ENCODE measurements at places on chromosomes 13 and 19. TPM values are rescaled to one million over a fixed set of nuclear protein-coding genes. Genes with fewer than 3 reads are reported as not detected.

GRCh38 chr13:80873589-80873988 lies 532.7 kb upstream of the SPRY2 start:
- DNase-seq = peak; percentile 45

- no peak for DNase-seq
These were observed 859 bp downstream of the ZNF568 start for GRCh38 chr19:36916991-36917390.

DNA sequence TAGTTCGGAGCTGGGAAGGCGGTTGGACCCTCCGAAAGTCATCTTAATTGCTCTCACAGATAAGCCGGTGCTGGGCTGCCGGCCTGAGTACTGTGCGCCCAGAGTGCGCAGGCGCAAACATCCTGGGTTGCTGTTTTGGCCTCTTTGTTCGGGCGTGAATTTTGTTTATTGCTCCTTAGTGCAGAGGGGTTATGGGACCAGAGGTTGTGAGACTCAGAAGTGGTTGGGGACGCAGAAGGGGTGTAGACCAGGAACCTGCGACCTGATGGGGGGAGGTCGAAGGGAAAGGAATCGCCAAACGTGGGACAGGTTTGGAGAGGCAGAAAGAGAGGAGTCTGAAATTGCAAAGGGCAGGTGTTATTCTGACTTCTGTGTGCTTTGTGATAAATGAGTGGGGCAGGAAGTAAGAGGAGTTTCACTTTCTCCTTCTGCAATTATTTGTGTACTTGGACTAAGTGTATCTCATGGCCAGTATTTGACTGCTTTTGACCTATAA lies 607 bp upstream of the ZNF566 start:
- peak; percentile 87 for DNase-seq

GRCh38 chr19:11339254-11340098 lies at the start of gene RAB3D:
RAB3D (minus strand) TSS chr19:11339657; CDS start chr19:11337399, 2,258 bp downstream.
- DNase-seq = peak; percentile 89

- peak; percentile 58 for DNase-seq
These were observed 169.7 kb downstream of the KLF5 start for GRCh38 chr13:73228546-73228945.

The NALCN gene
- total RNA-seq = not detected

The CAPN12 gene
- 17.5 TPM for total RNA-seq

DNA sequence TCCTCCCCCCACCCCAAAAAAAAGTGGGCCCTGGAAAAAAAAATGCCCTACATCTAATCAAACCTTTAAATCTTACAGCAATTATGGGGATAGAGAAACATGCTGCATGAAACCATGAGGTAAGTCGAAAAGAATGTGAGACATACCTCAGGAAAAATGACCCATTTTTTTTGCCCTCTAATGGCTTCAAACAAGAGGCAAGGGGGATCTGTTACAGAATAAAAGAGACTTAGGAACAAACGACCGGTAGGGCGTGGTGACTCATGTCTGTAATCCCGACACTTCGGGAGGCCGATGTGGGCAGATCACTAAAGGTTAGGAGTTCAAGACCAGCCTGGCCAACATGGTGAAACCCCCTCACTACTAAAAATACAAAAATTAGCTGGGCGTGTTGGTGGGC lies 8.4 kb downstream of the RGL3 start:
- DNase-seq = no peak

- DNase-seq = no peak
These were observed 200.2 kb downstream of the KCNRG start for GRCh38 chr13:50215399-50215798.

The SYDE1 gene
- 0.07 TPM for total RNA-seq

GRCh38 chr19:18776288-18776594 lies 14.9 kb downstream of the COMP start:
- DNase-seq = no peak

- no peak for DNase-seq
These were observed 140.5 kb downstream of the NDFIP2 start for GRCh38 chr13:79621449-79621848.

The SHISA2 gene
- total RNA-seq = 0.19 TPM

GRCh38 chr19:19559931-19560330 lies 21.9 kb downstream of the CILP2 start:
- DNase-seq = no peak

The MAP2K7 gene
- 38.0 TPM for total RNA-seq

DNA sequence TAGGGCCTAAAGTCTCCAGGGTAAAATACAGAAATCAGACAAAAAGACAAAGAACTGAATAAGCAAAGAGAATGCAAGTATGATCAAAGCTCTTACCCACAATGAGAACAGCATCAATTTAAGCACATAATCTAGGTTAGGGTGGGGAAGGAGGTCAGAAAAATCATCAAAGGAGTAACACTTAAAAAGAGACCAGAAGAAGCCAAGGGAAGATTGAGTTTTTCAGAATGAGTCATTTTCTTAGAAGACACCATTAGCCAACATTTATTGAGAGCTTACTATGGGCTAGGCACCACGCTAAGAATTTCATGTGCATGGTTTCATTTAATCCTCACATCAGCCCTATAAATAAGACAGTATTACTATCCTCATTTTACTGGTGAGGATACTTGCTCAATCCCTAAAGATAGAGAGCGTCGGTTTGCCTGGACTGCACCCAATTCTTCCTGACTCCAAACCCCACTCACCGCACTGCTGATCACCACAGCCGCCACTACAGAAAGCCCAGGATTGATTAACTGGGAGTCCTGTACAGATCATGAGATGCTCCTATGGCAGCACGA lies 1.7 kb upstream of the SHISA2 start:
- DNase-seq = no peak

DNA sequence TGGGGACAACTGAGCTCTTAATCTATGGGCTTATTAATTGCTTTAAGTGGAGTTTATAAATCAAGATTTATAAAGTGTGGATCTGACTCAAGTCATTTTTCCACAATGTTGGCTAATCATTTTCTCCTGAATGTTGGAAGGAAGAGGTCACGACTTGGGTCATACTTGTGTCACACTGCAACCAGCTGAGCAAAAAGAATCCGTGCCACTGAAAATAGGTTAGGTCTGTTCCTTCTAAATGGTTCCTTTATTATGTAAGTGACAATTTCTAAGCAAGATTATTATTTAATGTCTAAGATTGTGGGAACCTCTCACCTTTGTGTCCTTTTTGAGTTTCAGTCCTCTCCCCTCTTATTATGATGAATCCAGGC lies 178.6 kb downstream of the SHISA2 start:
- no peak for DNase-seq

GRCh38 chr13:32545083-32545482 lies 6.5 kb upstream of the N4BP2L2 start:
- no peak for DNase-seq

DNA sequence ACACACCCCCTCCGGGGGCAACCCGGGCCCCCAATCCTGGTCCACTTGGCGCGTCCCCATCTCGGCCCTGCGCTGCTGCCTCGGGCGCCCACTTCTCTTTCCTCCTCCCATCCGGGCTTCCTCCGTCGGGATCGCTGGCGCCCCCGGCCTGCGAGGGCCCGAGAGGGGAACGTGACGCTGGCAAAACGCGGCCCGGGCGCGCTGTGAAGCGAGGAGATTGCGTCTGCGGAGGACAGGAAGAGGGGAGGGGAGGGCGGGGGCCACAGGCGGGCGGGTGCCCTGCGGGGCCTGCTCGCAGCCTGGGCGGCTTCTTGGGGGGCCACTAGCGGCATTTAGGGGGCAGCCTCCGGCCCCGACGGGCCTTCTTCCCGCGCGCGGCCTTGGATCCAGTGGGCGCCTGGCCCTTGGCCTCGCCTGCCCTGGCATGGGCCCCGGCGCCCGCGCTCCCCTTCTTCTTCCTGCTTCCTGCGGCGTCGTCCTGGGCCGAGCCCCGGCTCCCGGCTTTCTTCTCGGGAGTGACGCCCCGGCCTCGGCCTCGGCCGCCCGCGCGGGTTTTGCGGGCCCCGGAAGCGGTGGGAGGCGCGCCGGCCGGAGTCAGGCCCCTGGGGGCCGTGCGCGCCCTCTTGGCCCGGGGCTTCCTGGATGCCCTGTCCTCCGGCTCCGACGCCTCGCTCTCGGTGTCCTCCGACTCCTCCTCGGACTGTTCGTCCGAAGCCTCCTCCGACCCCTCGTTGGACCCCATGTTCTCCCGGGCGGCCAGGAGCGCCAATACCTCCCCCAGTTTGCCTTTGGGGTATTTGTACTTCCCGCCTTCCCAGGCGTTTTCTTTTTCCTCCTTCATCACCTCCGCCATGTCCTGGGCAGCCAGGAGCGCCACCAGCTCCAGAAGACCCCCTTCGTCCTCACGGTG lies 2.2 kb downstream of the PNMA8B start:
- no peak for DNase-seq

The PALM3 gene
- total RNA-seq = not detected

- DNase-seq = no peak
These were observed 286.1 kb downstream of the KCTD12 start for GRCh38 chr13:76600081-76600480.

DNA sequence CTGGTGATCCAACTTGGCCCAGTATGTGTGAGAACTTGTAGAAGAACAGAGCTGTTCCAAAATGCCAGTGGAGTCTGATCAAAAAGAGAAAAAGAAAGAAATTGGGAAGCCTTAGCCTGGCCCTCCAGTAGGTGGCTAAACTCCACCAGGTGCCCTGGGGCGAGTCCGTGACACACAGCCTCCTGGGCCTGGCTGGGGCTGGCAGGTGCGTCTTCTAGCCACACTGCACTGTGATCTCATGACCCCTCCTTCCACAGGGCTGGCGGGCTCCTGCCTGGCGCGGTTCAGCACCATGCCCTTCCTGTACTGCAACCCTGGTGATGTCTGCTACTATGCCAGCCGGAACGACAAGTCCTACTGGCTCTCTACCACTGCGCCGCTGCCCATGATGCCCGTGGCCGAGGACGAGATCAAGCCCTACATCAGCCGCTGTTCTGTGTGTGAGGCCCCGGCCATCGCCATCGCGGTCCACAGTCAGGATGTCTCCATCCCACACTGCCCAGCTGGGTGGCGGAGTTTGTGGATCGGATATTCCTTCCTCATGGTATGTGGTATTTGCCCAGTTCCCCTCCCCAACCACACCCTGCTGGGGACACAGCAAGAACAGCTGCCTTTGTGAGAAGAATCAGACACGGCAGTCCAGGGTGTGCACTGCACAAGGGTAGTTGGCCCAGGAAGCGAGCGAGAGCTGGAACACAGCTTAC lies 53.7 kb downstream of the RAB20 start:
- no peak for DNase-seq

The FBN3 gene
- total RNA-seq = not detected

DNA sequence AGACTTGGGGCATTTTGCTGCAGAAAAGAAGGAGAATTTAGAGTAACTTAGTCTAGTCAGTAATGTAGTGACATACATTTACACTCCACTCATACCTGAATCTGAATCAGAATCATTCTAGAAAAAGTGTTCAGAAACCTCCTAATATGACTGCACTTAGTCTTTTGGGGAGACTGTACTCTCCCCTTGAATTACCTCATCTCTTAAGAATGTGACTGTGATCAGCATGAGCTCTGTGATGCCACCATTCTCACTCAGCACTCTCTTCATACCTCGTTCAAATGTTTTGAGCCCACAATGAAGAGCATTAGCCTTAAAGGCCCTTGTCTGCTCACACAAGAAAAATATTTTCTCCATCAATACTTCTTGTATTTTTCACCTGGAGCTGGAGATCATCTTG lies 229.4 kb downstream of the FGF14 start:
- no peak for DNase-seq

GRCh38 chr19:57282011-57282643 lies 1.8 kb downstream of the ZNF460 start:
- peak; percentile 49 for DNase-seq

The EMC10 gene
- 57.2 TPM for total RNA-seq

- DNase-seq = no peak
These were observed 9.8 kb downstream of the ATP4B start for GRCh38 chr13:113648216-113648610.

GRCh38 chr13:52808842-52809219 lies 39.6 kb downstream of the PCDH8 start:
- DNase-seq = no peak

The PLVAP gene
- not detected for total RNA-seq

DNA sequence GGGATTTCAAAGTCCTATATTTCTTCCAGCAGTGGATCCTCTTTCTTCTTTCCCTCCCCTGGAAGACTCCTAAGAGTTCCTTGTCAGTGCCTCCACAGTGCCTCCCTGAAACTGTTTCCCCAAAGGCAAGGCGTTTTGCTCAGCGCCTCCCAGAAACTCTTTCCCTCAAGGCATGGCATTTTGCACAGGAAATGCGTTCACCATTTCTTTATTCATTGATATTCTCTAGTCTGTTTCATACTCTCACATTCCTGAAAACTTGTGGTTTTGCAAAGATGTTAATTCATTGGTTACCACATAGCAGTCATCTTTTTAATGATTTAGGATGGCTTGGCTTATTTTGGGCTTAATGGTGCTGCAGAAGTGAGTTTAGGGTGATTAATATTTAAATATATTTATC lies 177.3 kb upstream of the SLC10A2 start:
- no peak for DNase-seq

The SIGLEC12 gene
- 0.98 TPM for total RNA-seq

The LRRC25 gene
- 0.12 TPM for total RNA-seq

The NUDT19 gene
- 18.1 TPM for total RNA-seq

DNA sequence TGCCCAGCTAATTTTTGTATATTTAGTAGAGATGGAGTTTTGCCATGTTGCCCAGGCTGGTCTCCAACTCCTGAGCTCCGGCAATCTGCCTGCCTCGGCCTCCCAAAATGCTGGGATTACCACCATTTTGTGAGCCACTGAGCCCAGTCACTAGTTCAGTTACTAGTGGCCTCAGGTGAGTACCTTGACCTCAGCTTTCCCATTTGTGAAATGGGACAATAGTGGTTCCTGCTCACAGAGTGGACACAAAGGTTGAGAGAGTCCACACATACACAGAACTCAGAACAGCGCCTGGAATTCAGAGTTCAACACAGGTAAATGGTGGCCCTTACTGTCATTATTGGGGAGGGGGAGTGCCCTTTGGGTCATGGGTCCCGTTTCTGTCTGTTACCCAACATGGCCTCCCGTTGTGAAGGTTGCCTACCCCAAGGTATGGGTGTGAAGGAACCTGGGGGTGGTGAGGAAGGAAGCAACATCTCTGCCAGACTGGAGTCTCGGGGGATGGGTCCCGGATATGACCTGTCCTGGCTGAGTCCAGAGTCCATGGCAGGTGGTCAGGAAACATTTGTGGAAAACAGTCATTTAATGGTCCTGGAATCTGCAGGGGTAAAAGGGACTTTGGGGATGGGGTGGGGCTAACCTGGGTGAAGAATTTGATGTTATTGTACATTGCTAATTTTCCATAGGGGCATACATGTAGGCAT lies 11.7 kb upstream of the IRGC start:
- no peak for DNase-seq

- DNase-seq = no peak
These were observed 5.9 kb upstream of the GRAMD1A start for GRCh38 chr19:34994286-34994642.

- DNase-seq = no peak
These were observed 359.7 kb downstream of the IRS2 start for GRCh38 chr13:109426690-109426990.

DNA sequence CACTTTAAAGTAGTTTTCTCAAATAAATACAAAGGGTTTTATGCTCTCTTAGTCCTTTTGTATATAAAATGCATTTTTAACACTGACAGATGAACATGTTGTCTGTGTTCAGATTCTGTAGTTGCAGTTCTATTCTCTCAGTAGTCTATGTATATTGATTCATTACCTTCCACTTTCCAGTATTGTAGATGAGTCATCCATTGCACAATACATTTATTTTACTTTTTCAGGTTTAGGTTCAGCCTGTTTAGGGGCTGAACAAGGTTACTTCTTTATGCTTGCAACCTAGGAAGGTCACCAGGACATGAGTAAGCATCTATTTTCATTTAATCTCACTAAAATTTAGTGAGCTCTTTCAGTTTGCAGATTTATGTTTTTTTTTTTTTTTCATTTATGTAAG lies 173.6 kb downstream of the NALCN start:
- DNase-seq = no peak
